ENCODE measurements at places on chromosomes 7 and 10. TPM values are rescaled to one million over a fixed set of nuclear protein-coding genes. Genes with fewer than 3 reads are reported as not detected.

Gene PROSER2
- total RNA-seq, result 3.5 TPM

Gene TBXAS1
- total RNA-seq, result 227 TPM

Gene WDR86
- total RNA-seq, result 13.2 TPM

DNA sequence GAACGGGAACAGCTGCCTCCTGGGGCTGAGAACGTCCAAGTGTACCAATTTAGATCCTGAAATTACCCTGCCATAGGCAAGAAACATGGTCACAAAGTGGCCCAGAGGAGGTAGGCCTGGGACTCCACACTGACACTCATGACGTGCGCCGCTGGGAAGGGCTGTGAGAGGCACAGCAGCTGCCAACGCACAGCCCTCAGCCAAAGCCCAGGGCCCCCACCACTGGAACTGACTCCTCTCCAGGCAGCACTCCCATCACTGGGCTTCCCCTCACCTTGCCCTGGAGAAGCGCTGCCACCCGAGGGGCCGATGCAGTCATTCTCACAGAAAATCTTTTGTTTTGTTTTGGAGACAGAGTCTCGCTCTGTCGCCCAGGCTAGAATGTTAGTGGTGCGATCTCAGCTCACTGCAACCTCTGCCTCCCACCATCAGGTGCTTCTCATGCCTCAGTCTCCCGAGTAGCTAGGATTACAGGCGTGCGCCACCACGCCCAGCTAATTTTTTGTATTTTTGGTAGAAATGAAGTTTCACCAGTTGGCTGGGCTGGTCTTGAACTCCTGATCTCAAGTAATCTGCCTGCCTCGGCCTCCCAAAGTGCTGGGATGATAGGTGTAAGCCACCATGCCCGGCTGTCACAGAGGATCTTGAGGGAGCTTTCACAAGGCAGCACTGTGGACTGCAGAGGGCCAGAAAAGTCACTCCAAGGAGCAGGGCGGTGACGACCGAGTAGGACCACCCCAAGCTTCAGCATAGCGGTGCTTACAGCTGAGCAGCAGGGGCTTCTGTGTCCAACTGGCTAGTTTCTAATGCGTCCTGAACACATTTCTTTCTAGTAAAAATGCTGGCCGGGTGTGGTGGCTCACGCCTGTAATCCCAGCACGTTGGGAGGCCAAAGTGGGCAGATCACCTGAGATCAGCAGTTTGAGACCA lies 13.5 kb downstream of the GUSB start:
- DNase-seq, result no peak

Gene OR6B1
- total RNA-seq, result not detected

Gene FGL2
- 16.1 TPM for total RNA-seq

DNA sequence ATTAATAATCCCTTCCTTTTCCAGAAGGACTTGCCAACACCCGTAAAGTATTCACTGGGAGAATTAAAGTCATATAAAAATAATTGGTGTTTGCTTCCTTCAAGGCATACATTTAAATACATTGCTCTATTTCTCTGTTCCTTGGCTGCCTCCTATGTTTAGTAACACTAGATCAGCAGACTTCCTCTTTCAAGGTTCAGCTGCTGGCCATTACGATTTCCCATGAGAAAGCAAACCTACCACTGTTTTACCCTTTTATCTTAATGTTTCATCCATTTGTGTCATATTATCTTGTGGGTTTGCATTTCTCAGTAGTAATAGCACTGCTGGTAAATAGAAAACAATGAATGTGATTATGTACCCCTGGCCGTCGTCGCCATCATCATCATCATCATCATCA lies 313.8 kb upstream of the BMPER start:
- DNase-seq, result no peak

Gene TMEM236
- total RNA-seq, result 99.1 TPM

DNA sequence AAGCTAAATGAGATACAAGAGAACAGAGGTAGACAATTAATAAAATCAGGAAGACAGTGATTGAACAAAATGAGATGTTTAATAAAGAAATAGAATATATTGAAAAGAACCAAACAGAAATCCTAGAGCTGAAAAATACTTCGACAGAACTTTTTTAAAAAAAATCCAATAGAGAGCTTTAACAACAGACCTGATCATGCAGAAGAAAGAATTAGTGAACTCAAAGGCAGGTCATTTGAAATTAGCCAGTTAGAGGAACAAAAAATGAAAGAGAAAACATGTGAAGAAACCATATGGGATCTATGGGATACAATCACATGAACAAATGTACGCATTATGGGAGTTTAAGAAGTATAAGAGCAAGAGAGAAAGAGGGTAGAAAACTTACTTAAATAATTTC lies 37.3 kb upstream of the ADRA2A start:
- no peak for DNase-seq
